Transverse colon (tissue), 4 donors: ENCODE measurements at places on chromosomes 1 and 21. TPM values are rescaled to one million over a fixed set of nuclear protein-coding genes. Genes with fewer than 3 reads are reported as not detected.
A peak's percentile ranks its signal among the peaks of the same experiment; 100 is the strongest.

DNA sequence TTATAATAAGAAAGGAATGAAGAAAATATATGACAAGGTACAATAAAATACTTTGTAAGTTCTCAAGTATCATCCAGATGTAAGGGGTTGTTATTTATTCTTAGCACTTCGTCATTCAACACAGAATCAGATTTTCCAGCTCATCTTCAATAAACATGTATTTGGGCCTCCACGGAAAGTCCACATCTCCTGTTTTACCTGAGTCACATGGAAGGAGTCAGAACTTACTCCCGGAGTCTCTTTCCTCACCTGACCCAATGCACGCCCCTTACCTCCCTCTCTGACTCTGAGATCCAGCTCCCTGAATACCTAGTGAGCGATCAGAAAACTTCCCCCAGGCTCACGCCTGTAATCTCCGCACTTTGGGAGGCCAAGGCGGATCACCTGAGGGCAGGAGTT, 1.5 kb upstream of the PMVK start:
- no peaks in the 10 kb centered on the region for H3K36me3 ChIP-seq
- DNase-seq = no peak
- H3K4me3 ChIP-seq = no peak overlapping the region
- H3K27me3 ChIP-seq = no peaks in the 10 kb centered on the region
- peak overlapping the region; percentile 96 for H3K27ac ChIP-seq
- peaks cover 28% of the 10 kb centered on the region for H3K4me1 ChIP-seq

OR2M4 gene
- total RNA-seq = not detected

- no peaks in the 10 kb centered on the region for H3K27me3 ChIP-seq
- H3K4me3 ChIP-seq = no peak overlapping the region
- no peak overlapping the region for H3K27ac ChIP-seq
- no peaks in the 10 kb centered on the region for H3K4me1 ChIP-seq
Observed at GRCh38 chr1:19326748-19327065, 14.6 kb downstream of the SLC66A1 start.

RHBDL2 gene
- 17.1 TPM for total RNA-seq

GRCh38 chr21:45859041-45859761, 122.4 kb upstream of the COL6A1 start:
- H3K36me3 ChIP-seq = no peaks in the 10 kb centered on the region
- H3K27me3 ChIP-seq = no peaks in the 10 kb centered on the region
- H3K4me3 ChIP-seq = no peak overlapping the region
- H3K27ac ChIP-seq = no peak overlapping the region
- no peaks in the 10 kb centered on the region for H3K4me1 ChIP-seq

HSPA6 gene
- not detected for total RNA-seq
